GM19239 (cell line): ENCODE measurements at places on chromosomes 4 and X.

GRCh38 chrX:30060718-30061117 lies 154.6 kb upstream of the MAGEB2 start:
- no peak for DNase-seq

DNA sequence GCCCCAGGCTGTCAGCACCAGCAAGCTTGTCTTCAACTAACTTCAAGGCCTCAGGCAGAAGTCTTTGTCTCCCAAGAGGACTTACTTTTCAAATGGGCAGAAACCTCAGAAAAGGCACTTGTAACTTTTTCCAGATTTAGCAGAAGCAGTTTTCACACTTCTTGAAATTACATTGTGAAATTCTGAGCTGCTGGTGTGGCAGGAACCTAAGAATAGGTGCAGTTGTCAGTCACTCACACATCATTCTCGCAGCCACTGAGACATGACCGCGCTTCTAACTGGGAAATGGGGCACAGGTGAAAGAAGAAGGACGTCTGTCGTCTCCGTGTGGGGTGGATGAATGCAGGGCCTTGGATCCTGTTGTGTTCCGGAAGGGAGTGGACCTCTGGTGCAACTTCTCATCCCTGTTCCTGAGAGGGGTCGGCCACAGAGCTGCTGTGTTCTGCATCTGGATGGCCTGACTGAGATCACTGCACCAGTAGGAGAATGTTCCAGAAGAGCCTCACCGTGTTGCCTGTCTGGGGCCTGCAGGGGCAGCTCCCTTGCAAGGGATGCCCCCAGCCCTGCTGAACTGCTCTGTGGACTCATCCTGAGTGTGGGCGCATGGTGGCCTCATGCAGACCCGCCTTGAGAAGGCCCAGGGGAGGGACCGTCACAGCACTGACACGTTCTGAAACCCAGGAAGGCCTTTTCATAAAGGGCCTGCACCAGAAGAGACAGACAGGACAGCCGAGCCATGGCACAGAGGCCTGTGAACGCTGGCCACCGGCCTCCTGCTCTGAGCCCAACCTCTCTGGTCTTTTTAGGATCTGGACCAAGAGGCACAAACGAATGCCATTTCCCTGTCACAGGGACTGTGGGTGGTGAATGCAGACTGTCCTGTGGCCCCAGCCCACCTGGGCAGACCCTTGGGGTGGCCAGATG lies 18.7 kb downstream of the NAT8L start:
- DNase-seq, result no peak

DNA sequence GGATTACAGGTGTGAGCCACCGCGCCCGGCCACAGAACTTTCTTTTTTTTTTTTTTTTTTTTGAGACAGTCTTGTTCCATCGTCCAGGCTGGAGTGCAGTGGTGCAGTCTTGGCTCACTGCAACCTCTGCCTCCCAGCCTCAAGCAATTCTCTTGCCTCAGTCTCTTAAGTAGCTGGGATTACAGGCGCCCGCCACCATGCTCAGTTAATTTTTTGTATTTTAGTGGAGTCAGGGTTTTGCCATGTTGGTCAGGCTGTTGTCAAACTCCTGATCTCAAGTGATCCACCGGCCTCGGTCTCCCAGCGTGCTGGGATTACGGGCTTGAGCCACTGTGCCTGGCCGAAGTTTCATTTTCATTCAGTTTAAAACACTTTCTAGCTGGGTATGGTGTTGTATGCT lies 16.4 kb downstream of the FAM193A start:
- DNase-seq, result no peak

DNA sequence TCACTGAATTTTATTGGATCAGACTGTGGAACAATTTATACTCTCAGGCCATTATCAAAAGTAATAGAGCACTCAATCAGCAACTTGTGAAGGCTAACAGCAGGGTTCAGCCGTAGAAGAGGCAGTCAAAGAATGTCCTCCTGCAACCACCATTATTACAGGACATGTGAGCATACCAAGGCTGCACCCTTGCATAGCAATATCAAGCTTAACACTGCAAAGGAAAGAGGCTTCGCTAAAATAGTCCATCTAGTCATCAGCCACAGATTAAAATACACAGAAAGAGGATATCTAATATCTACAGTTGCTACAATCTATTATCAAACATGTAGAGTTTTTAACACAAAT lies 42.9 kb upstream of the TMPRSS11B start:
- no peak for DNase-seq

DNA sequence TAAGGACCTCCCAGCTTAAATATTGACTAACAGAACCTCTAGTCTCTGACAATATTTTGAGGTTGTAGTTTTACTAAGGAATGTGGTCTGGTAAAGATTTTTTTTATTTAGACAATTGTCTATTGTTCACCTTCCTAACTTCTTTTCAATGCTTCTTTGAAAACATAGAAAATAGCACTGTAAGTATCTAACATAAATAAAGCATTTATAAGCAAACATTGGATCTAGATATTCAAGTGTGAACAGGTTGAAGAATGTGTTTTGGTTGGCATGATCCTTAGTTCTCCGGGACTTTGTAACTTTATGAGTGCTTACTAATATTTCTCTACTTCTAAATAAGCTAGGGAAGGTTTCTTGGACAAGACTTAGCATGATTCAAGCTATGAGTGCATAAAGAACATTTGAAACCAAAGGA lies 285.4 kb upstream of the ARSJ start:
- DNase-seq, result no peak

DNA sequence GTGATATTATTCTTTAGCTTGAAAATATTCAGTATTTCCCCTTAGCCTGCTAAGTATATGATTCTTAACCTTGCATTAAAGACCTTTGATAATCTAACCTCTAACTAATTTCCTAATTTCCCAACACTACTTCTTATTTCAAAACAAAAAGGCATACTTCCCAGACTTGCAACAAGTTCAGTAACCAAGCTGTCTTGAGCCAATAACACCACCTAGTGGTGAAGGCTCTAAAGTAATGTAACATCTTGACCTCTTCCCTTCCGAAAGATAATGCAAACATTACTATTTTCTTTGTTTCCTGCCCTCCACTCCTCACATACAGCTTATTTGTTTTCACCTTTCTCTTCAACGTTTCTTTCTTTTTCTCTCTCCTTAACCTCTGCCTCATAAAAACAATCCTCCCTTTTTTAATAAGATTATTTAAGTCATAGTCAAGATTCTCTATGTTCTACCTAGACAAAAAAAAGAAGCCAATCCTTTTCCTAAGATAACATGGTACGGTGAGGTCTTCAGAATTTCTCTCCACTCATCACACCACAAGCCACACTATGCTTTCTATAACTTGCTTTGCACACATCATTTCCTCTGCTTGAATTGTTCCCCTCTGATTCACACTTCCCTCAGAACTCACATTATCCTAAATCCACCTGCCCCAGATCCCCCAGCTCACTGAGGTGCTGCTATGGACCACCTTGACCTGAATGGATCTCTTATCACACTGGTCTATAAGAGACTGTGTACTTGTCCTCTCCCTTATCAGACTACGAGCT lies 3.5 kb downstream of the FAT1 start:
- DNase-seq, result no peak
